ENCODE measurements at places on chromosomes 16 and 17.
A peak's percentile ranks its signal among the peaks of the same experiment; 100 is the strongest.

DNA sequence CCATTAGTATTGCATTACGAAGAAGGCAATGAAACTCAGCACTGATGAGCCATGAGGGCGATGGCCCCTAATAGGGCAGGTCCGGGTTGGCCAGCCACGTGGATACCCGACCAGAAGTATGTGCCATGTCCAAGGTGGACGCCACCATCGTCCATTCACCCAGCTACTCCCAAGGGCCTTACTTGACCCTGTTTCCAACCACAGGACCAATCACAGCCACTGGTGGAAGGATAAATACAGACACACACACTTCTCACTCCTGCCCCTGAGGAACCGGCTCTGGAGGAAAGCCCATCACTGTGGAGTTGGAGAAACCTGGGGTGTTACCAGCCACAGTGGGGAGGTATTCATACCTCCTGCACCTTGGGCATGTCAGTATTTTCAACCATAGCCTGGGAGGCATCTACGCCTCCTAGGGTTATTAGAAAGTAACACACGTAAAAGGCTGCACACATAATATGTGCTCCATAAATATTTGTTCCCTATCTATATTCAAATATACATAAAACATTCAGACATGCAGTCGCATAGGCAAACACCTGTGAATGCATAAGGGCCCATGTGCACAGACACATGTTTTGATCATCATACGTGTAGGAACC lies 5.4 kb upstream of the ITGA3 start:
- no peak for DNase-seq

DNA sequence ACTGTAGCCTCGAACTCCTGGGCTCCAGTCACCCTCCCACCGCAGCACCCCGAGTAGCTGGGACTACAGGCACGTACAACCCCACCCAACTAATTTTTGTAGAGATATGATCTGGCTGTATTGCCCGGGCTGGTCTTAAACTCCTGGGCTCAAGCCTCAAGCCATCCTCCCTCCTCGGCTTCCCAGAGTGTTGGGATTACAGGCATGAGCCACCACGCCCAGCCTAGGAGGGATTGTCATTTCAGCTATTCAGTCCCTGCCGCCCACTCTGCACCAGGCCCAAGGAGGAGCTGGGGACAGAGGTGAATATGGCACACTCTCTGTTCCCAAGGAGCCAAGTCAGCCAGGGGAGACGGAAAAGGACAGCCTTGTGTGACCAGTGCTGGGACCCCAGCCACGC lies 256.2 kb downstream of the PARN start:
- DNase-seq, result no peak

GRCh38 chr17:38619937-38620550 lies 14.3 kb upstream of the SRCIN1 start:
- no peak for DNase-seq

- no peak for DNase-seq
Measured at GRCh38 chr17:20158580-20158979, 149.4 kb downstream of the SPECC1 start.

DNA sequence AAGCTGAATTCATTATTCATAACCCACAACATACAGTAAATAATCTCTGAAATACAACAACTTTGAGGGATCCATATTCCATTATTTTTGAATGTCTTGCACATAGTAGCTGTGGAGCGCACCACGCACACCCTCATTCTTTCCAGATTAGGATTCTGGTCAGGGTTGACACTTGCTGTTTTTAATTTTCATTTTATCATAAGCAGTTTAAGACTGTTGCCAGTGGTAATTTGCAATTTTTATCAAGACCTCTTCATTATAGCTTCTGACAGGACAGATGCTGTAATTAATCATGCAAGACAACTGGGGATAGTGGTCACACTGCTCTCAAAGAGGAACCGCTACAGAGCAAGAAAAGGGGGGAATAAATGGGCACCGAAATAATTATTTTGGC lies 109.7 kb downstream of the TOX3 start:
- DNase-seq, result no peak

GRCh38 chr17:12737740-12738469 lies 51.4 kb upstream of the ARHGAP44 start:
- DNase-seq, result no peak

GRCh38 chr16:58508671-58509251 lies 6.6 kb upstream of the SETD6 start:
- no peak for DNase-seq

GRCh38 chr17:27562777-27563455 lies 68.1 kb upstream of the LGALS9 start:
- DNase-seq, result no peak

- no peak for DNase-seq
Measured at GRCh38 chr17:76379275-76379641, 5.2 kb upstream of the SPHK1 start.

DNA sequence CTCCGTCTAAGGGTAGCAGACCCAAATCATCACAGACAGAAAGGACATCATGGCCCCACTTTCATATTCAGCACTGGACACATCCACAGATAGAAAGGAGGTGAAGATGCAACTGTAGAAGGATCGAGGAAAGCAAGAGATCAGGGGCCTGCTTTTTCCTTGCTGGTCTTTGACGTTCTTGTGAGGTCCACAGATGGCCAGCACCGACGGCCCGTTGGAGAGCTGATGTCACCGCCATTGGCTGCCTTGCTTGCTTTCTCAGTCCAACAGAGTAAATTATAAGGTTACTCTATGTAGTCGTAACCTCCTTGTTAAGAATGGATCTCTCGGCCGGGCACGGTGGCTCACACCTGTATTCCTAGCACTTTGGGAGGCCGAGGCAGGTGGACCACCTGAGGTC lies 5.1 kb upstream of the RBFOX3 start:
- DNase-seq, result no peak

DNA sequence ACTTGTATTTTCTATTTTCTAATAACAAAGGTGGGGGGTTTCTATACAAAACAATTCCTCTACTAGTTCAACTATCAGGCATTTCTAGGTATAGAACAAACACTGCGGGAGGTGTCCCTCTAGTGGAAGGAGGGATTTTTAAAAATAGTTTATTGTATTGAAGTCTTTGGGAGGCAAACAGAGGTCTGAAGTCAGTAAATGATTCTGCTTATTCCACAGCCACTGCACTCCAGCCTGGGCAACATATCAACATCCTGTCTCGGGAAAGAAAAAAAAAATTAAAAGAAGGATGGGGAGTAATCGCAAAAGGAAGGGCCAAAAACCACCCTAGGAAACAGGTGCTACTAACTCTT lies 648 bp upstream of the ERCC4 start:
- DNase-seq, result peak; percentile 80

- no peak for DNase-seq
Measured at GRCh38 chr17:57871155-57871554, 21.3 kb upstream of the MRPS23 start.

GRCh38 chr17:2871720-2872119 lies 75.5 kb downstream of the RAP1GAP2 start:
- DNase-seq, result no peak

DNA sequence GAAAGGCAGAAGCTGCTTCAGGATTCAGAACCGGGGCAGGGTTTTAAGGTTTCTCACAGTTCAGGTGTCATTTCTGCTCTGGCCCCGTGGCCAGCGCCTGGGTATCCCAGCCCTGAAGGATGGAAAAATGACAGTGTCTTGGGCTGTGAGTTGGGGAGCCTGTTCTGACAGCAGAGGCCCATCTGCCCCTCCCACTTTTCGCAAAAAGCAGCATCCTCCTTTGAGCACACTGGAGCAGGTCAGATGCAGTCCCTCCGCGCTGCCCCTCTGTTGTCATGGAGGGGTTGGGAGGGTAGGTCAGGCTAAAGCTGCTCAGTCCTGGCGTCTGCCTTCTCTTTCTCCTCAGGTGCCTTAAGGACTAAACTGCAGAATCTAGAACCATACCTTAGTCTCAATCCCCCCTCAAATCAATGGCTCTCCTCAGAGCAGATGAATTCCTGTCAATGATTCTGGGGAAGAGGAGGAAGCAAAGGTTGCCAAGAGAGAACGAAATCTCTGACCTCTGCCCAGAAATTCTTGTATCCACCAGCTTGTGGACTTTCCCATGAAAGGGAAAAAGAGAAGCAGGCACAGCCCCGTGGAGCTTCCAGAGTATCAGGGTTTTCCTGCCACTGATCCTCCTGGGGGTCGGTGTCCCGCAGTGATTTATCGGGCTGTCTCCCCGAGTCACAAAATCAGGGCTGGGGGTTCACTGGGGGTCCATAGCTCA lies 7.3 kb downstream of the NEUROD2 start:
- DNase-seq, result no peak

DNA sequence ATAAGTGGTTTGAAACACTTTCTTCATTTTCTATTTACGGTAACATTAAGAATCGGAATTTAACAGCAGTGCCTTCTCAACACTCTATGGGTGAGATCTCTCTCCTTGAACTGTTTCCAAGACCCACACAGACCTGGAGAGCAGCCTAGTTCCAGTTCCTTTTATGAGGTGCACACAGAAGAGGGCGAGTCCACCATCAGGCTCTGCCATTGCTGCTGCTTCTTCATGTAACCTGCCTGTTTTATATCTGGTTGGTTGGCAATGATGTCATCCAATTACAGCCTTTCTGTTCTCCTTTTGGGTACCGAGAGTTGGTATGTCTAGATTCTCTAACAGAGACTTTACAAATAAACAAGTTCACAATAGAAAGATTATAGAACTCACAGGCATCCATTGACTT lies 225.7 kb downstream of the UTP18 start:
- DNase-seq, result no peak

- DNase-seq, result no peak
Measured at GRCh38 chr16:12527071-12527470, 276.6 kb downstream of the CPPED1 start.
